ENCODE measurements at places on chromosomes 2 and 18.

- no peak overlapping the region for H3K27ac ChIP-seq
- no peaks in the 10 kb centered on the region for H3K4me1 ChIP-seq
- no peaks in the 10 kb centered on the region for H3K36me3 ChIP-seq
- DNase-seq = no peak
Observed at GRCh38 chr2:164522561-164522981, 98.7 kb downstream of the GRB14 start.

DNA sequence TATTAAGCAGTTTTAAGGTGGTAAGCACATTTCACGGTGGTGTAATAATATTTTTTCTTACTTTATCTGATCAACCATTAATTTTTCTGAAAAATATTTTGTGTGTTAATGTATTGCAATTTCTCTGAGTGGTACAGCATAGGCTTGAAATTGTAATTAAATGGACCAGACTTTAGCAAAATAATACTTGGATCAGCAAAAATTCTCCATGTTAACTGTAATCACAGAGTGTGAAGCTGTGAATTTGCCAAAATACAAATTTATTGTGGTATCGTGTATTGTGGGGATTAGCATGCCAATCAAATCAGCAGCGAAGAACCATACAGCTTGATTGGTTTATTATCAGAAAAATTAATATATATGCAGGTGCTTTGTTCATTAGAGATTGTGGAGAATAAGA is 1088.9 kb upstream of the GYPC start:
- no peaks in the 10 kb centered on the region for H3K27me3 ChIP-seq
- H3K36me3 ChIP-seq = no peaks in the 10 kb centered on the region
- DNase-seq = no peak
- no peak overlapping the region for H3K4me3 ChIP-seq
- no peak overlapping the region for H3K27ac ChIP-seq

- no peak overlapping the region for H3K27ac ChIP-seq
- no peak overlapping the region for H3K4me3 ChIP-seq
- DNase-seq = no peak
- H3K36me3 ChIP-seq = no peaks in the 10 kb centered on the region
- no peaks in the 10 kb centered on the region for H3K4me1 ChIP-seq
Observed at GRCh38 chr2:75221862-75222261, 22.5 kb upstream of the TACR1 start.

- no peaks in the 10 kb centered on the region for H3K27me3 ChIP-seq
- no peak for DNase-seq
- H3K4me1 ChIP-seq = no peaks in the 10 kb centered on the region
- H3K4me3 ChIP-seq = no peak overlapping the region
Observed at GRCh38 chr18:8095947-8096570, 513.2 kb upstream of the RAB12 start.

DNA sequence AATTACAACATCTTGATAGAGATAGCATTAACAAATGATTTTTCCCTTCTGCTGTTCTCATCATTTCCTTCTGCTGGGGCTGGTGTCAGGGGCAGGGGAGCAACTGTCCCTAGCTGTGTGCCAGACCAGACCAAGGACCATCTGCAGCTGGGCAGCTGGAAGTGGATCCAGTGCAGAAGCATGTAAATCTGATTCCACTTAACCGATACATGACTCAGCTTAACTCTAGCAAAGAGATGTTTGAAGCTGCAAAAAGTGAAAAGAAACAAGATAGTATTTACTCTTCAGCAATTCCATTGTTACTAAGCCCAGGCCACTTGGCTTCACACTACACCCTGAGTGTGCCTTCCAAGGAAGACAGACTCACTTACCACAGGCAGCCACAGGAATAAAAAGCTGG is 151.1 kb downstream of the GALNT1 start:
- H3K4me3 ChIP-seq = no peak overlapping the region
- no peak overlapping the region for H3K27ac ChIP-seq
- H3K27me3 ChIP-seq = no peaks in the 10 kb centered on the region
- H3K4me1 ChIP-seq = no peaks in the 10 kb centered on the region

Data from pancreas (tissue), 10 donors.